ENCODE measurements at places on chromosomes 6 and 20.

DNA sequence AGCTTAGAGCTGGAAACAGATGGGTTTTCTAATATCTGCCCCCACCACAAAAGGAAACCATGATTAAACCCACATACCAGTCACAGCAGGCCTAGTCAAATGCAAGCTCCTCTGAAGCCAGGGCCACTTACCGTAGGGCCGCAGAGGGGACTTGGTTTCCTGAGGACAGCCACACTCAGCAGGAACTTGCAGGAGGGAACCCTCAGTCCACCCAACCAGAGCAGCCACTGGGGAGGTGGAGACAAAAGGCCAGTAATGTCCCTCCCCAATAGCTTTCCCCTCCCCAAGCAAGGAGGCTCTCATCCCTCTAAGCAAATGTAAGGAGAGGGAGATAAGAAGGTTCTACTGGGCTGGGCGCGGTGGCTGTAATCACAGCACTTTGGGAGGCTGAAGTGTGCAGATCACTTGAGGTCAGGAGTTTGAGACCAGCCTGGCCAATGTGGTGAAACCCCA is 384.4 kb upstream of the JARID2 start:
- no peak for DNase-seq

DNA sequence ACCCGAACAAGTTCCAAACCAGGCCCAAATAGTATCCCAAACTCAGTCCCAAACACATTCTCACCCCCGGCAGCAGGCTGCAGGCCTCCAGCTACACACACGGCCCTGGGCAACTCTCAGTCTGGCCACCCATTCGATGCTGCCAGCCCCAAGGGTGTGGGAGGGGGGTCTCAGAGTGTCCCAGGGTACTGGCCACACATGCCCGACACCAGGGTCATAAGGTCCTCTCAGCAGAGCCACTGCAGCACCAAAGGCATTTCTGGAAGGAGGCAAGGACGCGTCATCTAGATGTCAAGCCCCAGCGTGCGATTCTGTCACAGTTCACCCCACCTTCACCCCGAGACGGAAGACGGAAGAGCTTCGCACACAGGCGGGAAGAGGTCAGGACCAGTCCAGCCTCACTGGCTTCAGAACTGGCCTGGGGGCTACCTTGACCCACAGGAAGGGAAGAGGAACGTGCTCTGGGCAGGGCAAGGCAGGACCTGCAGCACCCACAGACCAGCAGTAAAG is 9.5 kb downstream of the MYL9 start:
- DNase-seq, result no peak

DNA sequence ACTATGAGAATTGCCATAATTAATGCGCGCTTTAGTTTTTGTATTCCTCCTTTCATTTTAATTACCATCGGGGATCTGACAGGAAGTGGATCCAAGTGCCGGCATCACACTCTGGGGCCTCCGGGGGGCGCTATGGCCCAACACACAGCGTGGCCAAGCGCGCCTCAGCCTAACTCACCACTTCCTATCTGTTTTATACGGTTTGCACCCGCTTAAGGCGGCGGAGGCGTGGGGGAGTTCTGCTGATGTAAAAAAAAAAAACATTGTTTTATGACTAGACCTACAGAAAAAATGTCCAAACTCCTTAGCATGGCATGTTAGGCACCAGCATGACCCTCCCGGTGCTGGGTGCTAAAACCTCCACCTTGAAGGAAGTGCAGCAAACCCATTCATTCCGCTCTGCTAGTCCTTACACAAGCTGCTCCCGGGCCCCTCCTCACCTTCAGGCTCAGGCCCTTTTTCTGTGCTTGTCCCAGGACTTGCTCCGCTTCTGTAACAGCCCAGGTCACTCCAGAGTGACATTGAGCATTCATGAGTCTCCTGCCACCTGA is 4.5 kb upstream of the EBF4 start:
- DNase-seq, result no peak

GRCh38 chr6:9521152-9521530 is 893.7 kb downstream of the TFAP2A start:
- DNase-seq, result no peak

DNA sequence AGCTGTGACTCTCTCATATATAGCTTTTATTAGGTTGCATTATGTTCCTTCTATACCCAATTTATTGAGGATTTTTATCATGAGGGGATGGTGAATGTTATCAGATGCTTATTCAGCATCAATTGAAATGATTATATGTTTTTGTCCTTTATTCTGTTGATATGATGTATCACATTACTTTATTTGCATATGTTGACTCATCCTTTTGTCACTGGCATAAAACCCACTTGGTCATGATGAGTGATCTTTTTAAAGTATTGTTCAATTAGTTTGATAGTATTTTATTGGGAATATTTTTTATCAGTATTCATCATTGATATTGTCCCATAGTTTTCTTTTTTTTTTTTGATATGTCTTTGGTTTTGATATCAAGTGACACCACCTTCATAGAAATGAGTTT is 529.9 kb downstream of the MMUT start:
- no peak for DNase-seq

- no peak for DNase-seq
Measured at GRCh38 chr6:167476844-167477595, 152.1 kb downstream of the TTLL2 start.

GRCh38 chr6:158910484-158911440 is 89.2 kb downstream of the RSPH3 start:
- DNase-seq, result no peak

GRCh38 chr6:92690997-92691599 is 728.3 kb downstream of the EPHA7 start:
- DNase-seq, result no peak

- no peak for DNase-seq
Measured at GRCh38 chr20:35018590-35019371, 63.1 kb downstream of the MYH7B start.

- DNase-seq, result no peak
Measured at GRCh38 chr20:53890443-53891305, 179.7 kb downstream of the BCAS1 start.

GRCh38 chr20:32610472-32611218 is 25.5 kb upstream of the NOL4L start:
- DNase-seq, result no peak

- DNase-seq, result no peak
Measured at GRCh38 chr6:51474022-51474975, 613.1 kb downstream of the PKHD1 start.

- no peak for DNase-seq
Measured at GRCh38 chr6:10579803-10580202, 58.7 kb downstream of the GCNT2 start.

GRCh38 chr6:9977411-9977810 is 437.5 kb downstream of the TFAP2A start:
- no peak for DNase-seq

GRCh38 chr20:45948261-45948733 is 13.8 kb downstream of the PCIF1 start:
- DNase-seq, result no peak

DNA sequence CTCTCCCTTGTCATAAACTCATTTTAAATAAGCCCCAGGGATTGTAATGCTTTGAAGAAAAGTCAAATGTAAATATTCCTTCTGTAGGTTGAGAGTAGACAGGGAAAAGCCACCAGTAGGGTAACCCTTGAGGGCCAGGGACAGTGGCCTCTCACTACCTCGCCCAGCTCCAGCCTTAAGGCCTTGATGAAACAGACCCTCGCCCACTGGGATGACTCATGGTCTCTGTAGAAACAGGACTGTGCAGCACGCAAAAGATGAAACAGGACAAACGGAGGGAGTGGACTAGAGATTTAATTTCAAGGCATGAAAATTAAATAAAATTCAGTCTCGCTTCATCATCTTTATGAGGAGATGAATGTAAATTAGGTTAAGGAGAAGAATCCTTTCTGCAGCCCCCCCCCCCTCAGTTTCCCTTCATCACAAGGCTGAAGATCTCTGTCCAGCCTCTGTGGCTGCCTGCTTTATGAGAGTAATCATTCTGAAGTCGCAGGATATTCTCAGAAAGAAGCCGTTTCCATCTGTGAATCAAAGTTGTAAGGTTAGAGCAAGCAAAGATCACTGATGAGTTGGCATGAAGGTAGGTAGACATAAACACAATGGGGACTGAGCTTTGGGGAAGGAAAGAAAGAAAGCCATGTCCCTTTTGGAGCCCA is 60.4 kb downstream of the TMEM200A start:
- no peak for DNase-seq

- DNase-seq, result no peak
Measured at GRCh38 chr6:139699911-139700310, 325.5 kb upstream of the CITED2 start.

DNA sequence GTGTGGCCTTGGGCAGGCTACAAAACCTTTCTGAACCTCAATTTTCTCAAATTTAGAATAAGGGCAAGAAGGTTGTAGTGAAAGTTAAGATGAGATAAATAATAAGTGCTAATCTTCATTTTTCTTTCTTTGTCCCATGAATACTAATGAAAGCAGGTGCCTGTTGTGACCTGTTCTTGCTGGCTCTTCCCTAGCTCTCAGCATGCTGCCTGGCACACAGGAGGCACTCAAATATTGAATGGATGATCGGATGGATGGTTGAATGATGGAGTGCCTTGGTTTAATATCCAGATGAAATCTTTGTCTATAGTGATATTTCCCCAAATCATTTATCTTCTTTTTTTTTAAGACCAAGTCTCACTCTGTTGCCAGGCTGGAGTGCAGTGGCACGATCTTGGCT is 15.0 kb downstream of the PBOV1 start:
- DNase-seq, result no peak

DNA sequence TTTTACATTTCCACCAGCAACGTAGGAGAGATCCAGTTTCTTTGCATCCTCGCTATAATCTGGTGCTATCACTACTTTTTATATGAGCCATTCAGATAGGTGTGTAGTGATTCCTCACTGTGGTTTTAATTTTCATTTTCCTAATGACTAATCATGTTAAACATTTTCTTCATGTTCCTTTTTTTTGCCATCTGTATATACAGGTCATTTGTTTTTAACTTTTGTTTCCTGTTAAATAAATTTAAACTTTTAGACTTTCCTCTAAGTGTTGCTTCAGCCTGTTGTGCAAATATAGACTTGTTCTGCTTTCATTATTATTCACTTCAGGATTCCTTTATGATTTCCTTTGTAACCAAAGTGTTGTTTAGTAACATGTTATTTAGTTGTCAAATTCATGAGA is 697.4 kb downstream of the PTPRT start:
- DNase-seq, result no peak

DNA sequence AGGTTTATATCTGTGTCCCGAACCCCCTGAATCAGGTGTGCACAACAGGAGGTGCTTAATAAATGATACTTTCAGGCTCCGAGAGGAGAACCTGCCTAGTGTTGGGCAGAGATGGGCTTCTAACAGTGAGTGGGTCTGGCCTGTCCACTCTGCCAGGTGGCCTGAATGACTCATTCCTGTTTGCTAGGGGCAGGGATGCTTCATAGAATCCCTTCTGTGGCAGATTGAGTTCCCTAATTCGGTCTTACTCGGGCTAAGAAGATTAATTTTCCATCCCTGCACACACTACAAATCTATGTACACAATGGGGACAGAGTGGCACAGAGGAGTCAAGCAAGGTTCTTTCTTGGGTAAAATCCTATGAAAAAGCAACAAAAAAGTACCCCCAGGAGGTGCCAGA is 19.8 kb downstream of the SDC4 start:
- no peak for DNase-seq

GRCh38 chr6:3617681-3618311 is 133.7 kb downstream of the PXDC1 start:
- DNase-seq, result no peak

GRCh38 chr6:166592821-166593220 is 6.3 kb upstream of the RAMACL start:
- no peak for DNase-seq

DNA sequence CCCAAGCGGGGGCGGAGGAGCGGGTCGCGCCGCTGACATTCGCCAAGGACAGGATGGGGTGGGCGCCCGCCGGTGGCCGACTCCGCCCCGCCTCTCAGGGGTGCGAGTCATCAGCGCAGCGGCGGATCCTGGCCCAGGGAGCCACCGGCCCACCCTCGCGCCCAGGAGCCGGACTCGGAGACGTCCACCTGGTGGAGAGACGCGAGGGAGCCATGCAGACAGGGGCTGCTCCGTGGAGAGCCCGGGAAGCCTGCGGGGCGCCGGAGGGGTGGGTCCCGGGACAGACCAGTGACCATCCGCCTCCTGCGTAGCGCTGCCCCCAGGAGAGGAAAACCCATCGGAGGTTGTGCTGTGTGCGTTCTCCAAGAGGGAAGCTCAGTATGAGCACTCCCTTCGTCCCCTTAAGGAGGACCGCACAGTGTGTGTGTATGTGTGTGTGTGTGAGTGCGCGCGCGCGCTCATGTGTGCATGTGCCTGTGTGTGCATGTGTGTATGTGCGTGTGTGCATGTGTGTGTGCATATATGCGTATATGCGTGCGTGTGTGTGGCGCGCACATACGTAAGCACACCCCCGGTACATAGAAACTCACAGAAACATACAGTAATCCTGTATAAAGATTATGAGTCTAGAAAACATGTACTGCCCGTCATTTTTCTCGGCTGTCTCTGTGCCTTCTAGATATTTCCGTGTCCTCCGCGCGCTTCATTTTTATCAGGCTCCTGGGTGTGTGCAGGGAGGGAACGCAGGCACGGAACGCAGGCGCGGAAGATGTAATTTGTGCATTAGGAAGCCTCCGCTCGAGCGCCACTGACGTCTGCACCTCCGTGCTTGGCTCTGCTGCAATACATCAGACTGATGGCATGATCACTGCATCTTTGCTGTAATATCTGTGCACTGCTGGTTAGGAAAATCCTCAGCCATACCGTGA is 158.9 kb downstream of the TBXT start:
- DNase-seq, result no peak

DNA sequence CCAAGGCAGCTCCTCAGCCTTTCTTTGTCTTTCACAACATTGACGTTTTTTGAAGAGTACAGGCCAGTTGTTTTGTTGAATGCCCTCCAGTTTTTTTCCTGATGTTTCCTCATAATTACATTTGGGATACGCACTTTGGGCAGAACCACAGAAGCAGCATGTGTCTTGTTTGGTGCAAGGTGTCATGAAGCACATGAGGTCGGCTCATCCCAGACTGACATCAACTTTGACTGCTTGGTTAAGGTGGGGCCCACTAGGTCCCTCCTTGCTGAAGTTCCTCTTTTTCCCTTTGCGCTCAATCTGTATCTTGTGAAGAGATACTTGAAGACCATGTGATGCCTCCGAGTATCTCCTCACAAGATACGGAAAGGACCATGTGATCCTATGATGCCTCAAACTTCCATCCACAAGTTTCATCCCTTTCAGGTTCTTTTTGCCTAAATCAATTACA is 10.5 kb downstream of the SNAI1 start:
- no peak for DNase-seq

DNA sequence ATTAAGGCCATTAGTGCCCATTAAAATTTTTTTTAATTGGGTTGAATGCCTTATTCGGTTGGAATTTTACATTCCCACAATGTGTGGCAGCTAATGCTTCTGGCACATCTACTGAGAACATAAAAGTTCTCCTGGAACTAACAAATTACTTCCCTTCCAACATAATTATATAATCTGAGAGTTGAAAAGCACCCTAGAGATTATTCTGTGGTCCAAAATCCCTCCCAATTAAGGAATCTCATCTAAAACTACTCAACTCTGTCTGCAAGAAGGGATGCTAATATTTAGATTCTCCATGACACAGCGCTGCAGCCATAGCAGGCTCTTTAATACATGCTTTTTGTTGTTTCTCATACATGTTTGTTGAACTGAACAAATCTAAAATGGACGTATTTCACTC is 4.0 kb downstream of the NUDT3 start:
- no peak for DNase-seq

GRCh38 chr6:159104931-159105330 is 60.1 kb upstream of the TAGAP start:
- no peak for DNase-seq

GRCh38 chr20:34475979-34476736 is 40.1 kb upstream of the DYNLRB1 start:
- no peak for DNase-seq

GRCh38 chr6:119276211-119276610 is 73.3 kb downstream of the MAN1A1 start:
- no peak for DNase-seq
